ENCODE measurements at places on chromosomes 11 and 22.

- DNase-seq, result no peak
These were observed 271.2 kb downstream of the DLG2 start for GRCh38 chr11:85355921-85356320.

DNA sequence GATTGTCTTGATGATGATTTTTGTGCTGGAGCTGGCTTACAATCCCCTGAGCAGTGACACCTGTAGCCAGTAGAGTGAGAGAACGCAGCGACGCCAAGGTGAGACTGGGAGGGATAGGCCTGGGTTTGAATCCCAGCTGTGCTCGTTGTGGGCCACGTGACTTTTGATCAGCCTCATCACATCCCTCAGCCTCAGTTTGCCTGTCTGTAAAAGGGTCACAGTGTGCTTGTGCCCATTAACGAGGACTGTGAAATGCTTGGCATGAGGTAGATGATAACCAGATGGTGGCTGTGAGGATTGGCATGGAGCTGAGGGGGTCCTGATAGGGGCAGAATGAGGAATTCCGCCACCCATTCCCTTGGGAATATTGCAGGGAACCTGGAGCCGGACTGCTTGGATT is 9.6 kb downstream of the KIAA1671 start:
- DNase-seq, result no peak

DNA sequence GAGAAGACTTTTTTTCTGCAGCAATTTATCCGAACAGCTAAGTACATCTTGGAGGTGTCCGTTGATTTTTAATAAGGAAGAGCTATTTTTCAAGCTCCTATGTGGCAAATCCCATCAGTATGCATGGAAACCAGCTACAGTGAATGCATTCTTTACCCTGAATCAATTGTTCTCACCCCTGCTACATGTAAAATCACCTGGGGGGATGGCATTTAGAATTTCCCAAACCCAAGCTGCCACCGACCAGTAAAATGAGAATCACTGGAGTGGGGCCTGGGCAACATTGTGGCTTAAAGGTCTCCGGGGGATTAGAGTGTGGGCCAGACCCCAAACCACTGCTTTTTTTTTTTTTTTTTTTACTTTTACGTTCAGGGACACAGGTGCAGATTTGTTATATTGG is 2.8 kb upstream of the ZNF195 start:
- no peak for DNase-seq

GRCh38 chr11:130732476-130732875 is 183.8 kb downstream of the SNX19 start:
- DNase-seq, result no peak

- DNase-seq, result peak; percentile 42
These were observed 926 bp downstream of the PRR5L start for GRCh38 chr11:36296884-36297543.

DNA sequence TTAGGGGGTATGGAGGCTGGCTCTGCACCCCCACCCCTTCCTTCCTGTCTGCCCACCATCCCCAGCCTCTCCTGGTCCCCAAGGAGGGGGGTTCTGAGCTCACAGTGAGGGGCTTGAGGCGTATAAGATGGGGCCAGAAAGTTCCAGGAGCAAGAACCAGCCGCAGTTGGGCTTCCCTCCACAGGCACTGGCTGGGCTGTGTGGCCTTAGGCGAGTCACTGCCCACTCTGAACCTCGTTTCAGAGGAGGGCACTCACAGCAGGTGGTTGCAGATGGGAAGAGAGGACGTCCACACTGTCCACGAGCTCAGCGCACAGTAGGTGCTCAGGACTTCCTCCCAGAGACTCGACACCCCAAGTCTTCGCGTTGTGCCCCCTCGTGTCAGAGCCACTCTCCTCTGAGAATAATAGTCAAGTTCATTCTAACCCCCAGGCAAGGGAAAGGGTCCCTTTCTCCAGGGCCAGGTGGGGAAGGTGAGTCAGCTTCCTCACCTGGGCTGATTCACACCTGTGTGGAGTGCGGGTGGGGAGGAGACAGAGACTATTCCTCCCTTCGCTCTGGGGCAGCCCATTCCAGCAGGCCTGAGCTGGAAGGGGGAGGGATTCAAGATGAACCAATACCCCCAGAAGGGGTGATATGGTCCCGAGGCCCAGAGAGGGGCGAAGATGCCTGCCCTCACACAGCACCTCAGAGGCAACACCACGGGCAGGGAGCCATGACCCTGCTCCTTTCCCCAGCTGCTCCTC is 29.3 kb downstream of the RPL3 start:
- DNase-seq, result no peak

DNA sequence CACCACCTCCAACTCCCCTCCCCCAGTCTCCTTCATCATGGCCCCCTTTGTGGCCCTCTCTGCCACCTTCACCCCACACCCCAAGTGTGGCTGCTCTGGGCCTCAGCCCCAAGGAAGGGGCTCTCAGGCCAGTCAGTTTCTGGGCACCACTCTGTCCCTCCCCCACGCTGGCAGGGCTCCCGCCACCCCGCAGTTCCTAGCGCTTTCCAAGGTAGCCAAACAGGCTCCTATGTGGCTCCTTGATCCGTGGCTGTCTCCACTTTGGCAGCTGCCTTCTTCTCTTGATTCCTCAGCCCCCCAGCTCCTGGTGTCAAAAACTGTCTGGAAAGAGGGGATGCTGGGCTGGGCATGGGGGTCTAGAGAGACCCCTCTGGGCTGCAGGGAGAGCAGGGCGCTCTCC is 10.4 kb upstream of the CACNA1I start:
- no peak for DNase-seq

GRCh38 chr11:110349138-110349996 is 53.0 kb upstream of the RDX start:
- no peak for DNase-seq

GRCh38 chr11:91935120-91935519 is 289.5 kb upstream of the FAT3 start:
- DNase-seq, result no peak

DNA sequence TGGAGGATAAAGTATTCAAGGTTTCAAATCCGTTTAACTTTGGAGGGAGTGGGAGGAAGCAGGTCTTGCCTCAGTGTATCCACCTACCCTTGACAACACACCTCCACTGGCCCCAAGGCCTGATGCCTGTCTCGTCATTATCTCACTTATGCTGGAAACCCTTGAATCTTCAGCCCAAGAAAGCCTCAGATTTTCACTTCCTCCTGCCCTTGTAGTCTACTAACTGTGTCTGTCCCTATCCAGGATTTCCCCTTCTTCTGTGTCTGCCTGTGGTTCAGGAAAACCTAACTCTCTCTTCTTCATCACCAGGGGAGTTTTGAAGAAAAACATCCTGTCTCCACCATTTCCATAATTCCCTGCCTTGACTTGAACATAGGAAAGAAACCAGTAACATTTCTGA is 56.1 kb downstream of the SYT9 start:
- no peak for DNase-seq

DNA sequence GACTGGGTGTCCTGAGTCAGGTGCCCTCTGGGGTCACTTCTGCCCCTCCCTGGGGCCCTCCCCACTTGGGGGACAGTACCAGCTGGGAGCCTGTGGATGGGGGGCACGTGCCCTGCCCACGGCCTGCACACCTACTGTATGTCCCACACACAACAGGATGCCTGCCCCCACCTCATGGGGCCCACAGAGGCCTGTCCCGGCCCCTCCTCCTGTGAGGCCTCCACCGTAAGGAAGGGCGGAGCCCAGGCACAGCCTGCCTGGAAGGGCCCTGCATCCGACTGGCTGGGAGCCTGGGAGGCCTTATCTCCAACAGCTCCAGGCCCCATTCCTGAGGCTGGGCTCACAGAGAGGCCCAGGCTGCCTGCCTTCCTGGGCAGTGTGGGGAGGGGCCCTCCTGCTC is 47.8 kb downstream of the BRSK2 start:
- DNase-seq, result peak; percentile 7

DNA sequence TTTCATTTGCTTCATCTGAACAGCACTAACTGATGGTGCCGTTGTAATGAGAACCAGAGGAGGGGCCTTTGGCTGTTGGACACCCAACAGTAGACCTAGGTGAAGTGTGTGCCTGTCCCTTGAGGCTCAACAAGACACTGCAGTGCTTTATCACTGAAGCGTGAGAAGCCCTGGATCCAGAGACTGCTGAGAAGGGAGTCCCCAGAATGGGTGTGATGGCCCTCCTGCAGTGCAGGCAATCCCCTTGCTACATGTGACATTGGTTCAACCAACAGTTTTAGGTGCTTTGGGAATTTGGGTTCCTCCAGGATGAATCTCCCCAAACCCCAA is 125.6 kb downstream of the BRD1 start:
- no peak for DNase-seq

- no peak for DNase-seq
These were observed 15.5 kb downstream of the CLMP start for GRCh38 chr11:123179586-123179985.

- peak; percentile 29 for DNase-seq
These were observed 9.4 kb downstream of the IGSF9B start for GRCh38 chr11:133947321-133947756.

DNA sequence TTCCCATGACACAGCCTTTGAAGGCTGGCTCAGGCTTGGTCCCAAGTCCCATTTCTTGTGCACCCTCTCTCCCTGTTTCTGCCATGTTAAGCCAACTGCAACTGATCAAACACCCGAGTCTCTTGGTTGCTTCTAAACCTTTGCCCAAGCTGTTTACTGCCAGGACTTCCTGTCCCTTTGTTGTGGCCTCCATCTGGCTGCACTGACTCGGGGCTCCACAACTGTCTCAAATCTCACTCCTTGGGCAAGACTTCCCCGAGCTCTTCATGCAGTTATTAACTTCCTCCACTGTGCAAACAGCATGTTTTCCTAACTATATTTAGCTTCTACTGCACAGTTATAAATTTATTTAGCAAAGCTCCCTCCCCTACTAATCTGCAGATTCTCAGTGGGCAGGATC is 4.3 kb downstream of the VPREB1 start:
- DNase-seq, result no peak

All from astrocyte of the spinal cord (primary cell).